ENCODE measurements at places on chromosomes 5 and 9.

- DNase-seq = no peak
These were observed 335.1 kb downstream of the IZUMO3 start for GRCh38 chr9:24210641-24211040.

DNA sequence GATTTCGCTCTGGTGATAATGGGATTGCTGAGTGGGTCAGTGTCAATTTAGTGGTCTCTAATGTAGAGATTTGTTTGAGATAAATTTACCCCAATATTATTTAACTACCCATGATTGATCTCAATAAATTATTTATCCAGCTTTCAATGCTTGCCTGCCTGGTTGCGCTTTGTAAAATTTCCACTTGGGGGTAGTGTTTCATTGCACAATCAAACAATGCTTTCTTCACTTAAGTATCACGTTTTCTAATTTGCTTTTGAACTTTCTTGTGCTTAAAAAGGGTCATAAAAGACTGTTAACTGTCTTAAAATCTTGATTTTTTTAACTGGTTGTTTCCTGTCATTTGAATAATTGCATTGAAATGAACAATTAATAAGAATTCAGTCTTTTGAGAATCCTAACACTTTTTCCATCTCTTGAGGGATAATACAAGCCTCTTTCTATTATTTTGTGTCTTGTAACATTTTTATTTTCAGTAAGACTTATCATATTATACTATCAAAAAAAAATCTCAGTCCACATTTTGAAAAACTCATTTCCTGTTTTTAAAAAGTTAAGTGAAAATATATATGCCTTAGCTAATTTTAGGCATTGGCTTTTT, 18.7 kb downstream of the HSD17B4 start:
- no peak for DNase-seq

DNA sequence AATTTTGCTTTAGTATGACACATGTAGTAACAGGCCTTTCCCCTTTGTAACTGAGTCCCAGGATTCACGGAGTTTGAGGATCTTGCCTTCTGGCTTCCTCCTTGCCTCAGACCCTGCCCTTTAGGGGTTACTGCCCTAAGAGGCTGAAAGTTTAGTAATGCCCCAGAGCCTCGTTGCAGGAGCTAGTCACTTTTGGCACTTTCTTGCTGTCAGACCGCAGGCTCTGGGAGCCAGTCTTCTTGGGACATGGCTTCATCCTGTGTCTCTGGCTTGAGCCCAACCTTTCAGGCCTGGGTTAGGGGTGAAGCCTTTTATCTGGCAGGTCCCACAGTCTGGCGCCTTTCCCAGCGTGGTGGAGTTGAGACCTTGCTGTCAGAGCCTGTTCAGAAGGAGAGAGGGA, 185.6 kb upstream of the DMRT1 start:
- no peak for DNase-seq

DNA sequence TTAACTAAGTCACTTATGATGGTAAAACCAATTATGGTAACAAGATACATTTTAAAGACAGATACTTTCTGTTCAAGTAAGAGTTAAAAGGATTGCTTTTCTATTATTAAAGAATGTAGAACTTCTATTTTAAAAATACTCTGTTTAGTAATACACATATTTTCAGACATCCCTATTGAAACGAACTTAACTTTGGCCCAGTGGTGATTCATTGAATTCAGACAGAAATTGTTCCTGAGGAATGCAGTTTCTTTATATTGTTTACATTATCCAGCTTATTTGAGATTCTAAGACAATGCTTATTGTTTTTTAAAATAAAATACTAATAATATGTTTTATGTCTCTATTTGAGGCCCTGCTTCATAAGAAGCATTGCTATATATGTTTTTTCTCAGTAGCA, 816.4 kb downstream of the SEMA5A start:
- no peak for DNase-seq

DNA sequence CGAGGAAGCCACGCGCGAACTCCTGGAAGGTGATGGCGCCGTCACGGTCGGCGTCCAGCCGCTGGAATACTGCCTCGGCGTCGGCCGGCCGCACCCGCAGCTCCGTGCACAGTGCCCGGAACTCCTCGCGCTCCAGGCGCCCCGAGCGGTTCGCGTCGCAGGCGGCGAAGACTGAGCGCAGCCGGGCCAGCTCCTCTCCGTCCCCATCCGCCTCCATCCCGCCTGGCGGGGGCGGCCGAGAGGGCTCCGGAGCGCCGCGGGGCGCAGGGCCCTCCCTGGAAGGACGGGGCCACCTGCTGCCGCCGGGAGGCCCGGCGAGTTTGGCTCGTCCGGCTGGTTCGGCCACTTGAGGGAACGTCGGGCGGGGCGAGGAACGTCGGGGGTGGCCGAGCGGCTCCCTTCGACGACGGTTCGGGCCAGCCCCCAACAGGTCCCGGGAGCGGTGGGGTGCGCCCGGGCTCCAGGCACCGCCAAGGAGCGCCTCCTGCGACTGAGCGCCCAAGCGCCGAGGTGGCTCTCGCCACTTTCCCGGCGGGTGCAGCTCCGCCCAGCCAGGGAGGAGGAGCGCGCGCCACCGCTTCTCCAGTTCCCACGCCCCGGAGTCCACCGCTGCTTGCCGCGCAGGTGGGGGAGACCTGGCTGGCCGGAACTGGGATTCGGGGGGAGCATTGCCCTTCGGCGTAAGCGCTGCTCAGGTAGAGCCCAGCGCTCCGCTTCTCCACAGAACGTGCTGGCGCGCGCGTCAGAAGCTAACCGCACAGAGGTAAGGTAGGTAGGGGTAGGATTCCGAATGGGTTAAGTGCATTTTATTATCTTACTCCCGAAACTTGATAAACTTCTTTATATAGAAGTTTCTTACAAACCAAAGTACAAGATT, at the start of gene RASEF:
Gene RASEF (minus strand): TSS at position 492 of the 877 bp plus-strand sequence. CDS start 275 bp downstream, at position 217.
- DNase-seq = no peak

- no peak for DNase-seq
These were observed 131.9 kb downstream of the UGCG start for GRCh38 chr9:112028242-112029221.

- no peak for DNase-seq
These were observed 1266.2 kb upstream of the CDH18 start for GRCh38 chr5:21254161-21254560.

DNA sequence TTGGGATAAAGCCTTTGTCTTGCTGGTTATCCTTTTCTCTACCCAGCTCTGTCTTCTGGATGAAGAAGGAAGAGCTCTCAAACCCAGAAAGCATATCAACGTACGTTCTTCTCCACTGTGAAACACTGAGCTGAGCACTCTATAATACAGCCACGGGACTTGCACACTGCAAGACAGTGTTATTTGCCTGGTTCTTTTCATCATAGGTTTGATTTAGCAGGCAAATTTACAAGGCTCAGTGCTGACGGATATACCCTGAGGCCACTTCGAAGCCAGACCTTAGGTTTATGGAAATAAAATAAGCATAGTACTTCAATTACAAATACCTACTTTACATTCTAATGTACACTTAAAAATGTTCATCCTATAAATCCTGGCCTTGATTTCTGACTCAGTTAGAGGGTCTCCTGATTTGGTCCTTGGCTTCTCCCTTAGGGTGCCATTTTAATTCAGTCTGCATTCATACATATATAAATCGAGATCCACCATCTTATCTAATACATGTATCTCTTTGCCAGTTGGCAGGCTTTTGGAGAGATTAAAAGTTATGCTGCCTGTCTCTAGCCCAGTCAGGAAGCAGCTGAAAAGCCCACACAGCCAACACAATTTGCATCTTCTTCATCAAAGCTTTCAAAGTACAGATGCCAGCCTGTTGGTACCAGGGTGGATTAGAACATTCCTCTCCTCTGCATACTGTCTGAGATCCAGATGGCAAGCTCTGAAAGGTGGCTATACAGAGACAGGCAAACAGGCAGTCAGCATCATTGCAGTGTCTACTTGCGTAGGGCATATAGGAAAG, 194.4 kb downstream of the DEPDC1B start:
- no peak for DNase-seq

DNA sequence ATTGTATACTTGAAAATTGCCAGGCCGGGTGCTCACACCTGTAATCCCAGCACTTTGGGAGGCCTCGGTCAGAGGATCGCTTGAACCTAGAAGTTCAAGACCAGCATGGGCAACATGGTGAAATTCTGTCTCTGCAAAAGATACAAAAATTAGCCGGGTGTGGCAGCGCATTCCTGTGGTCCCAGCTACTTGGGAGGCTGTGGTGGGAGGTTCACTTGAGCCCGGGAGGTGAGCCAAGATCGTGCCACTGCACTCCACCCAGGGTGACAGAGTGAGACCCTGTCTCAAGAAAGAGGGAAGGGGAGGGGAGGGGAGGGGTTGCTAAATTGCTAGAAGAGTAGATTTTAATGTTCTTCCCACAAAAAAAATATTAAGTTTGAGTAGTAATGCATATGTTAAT, 53.2 kb downstream of the FNBP1 start:
- DNase-seq = no peak

GRCh38 chr9:120368799-120369198, 211.2 kb downstream of the CDK5RAP2 start:
- no peak for DNase-seq

DNA sequence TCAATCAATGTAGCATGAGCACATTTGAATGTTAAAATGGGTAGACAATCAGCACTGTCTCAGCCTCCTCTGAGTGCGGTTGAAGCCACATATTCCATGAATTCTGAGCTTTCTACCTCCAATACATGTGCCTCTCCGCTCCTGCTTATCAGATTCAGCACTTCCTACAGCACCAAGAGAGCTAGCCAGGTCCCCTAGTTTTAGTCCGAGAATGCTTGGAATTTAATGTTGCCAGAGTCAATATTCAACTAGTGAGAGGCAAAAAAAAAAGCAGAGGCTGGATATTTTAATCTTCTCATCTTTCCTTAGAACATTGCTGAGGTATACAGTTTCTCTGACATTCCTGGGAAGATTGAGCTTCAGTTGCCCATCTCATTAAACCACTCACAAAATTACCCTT, 1979.1 kb upstream of the CDH9 start:
- DNase-seq = no peak

GRCh38 chr5:56415356-56415765, 182.2 kb upstream of the ANKRD55 start:
- peak; percentile 54 for DNase-seq

- no peak for DNase-seq
These were observed 322.5 kb upstream of the SLC24A2 start for GRCh38 chr9:20111173-20111843.

- DNase-seq = no peak
These were observed 15.8 kb downstream of the TLN1 start for GRCh38 chr9:35716230-35716629.

DNA sequence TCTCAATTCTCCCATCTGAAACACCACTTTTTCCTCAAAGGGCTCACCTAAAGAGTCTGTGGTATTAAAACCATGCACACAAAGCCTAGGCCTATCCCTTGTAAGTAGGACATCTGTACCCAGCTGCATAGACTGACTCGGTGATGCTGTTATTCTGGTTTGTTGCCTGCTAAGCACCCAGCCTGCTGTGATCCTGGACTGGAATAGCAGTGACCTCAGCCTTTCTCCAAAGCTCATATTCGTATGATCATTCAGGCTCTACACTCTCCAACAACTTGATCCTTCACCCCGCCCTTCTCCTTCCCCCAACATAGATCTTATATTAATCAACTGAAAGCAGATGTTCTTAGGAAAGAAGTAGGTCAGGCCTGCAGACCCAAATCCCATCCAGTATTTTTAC, 81.4 kb upstream of the WWC1 start:
- no peak for DNase-seq

DNA sequence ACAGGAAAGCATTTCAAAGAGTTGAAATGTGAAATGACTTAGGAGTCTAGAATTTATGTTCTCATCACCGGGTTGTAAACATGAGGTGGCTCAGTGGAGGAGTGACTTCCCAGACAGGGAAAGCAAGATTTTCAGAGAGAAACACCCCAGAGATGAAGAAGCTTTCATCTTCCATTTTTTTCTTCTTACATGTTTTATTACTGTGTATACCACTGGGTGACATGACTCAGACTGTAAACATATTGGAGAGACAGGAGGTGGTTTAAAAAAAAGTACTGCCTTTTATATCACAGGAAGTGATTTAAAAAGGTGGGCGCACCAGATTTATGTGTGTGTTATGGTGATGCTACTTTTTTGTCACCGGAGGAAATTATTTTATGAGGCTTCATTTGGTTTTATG, 209.1 kb upstream of the TUT7 start:
- no peak for DNase-seq

- peak; percentile 53 for DNase-seq
These were observed 77.9 kb downstream of the AK8 start for GRCh38 chr9:132800038-132800648.

- DNase-seq = no peak
These were observed 3.5 kb upstream of the PHYHD1 start for GRCh38 chr9:128917151-128917849.

DNA sequence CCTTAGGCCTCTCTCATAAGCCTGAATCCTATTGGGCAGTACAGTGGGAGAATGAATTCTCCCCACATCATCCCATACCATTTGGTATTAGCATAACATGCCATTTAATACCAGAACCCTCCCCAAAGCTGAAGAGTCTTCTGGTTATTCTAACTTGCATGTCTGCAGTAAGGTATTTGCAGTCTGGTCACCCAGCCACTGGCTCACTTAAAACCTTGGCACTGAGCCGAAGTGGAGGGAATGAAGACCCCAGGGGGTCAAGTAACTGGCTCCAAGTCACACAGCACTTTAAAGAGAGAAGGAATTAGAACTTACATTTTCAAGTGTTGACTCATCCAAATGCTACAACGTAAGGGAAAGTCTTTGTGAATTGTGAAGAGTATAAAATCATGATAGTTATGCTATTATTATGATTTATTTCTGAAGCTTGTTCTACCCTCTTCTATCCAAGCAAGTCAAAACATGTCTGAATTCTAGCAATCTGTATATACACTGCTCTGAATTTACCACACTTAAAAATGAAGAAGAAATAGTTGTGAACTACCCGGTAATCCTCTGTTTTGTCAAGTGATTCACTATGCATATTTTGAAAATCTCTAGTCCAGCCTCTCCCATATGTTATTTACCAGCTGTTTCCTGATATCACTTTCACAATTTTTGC, 28.5 kb downstream of the GLRA1 start:
- DNase-seq = no peak

GRCh38 chr5:69497006-69497520, 4.5 kb downstream of the OCLN start:
- no peak for DNase-seq

DNA sequence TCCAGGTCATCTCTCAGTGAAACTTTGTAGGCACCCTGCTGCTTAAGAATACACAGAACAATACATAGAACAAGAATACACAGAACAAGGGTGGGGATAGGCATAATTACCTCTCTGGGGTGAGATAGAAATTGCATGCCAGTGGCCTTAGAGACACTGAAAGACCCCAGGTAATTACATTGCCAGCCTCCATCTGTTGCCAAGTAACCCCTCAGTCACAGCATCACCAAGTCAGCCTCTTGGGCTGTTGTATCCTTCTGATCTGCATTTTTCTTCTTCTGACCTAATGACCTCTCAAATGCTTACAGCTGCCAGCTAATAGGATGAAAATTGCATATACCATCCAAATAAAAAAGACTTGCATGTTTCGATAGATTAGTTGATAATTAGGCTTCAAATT, 167.7 kb downstream of the GRIA1 start:
- DNase-seq = no peak

GRCh38 chr9:9223175-9223574, 1389.6 kb downstream of the PTPRD start:
- no peak for DNase-seq
